HAP-1 (cell line): ENCODE measurements at places on chromosomes 6 and 20.

- DNase-seq, result no peak
Observed at GRCh38 chr6:114064862-114065261, 93.9 kb upstream of the HDAC2 start.

- DNase-seq, result no peak
Observed at GRCh38 chr20:33082546-33082945, 3.1 kb downstream of the BPIFB4 start.

DNA sequence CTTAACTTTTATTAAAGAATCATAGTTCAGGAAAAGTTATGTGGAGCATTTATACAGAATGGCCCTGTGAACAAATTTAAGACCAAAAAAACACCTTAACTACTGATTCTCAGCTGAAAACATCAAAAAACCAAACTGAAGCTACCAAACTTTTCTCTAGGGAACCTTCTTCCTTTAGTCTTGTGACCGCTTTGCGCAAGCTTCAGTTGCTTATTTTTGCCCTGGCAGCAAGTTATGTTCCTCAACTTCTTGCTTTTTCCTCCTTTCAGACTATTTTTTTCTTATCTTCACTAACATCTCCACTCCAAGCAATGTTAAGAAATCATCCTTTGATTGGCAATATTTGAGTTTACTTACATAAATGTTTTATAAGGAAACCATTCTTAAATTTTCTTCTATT is 100.1 kb downstream of the MYB start:
- no peak for DNase-seq

- no peak for DNase-seq
Observed at GRCh38 chr20:51532577-51533191, 9.8 kb downstream of the NFATC2 start.

DNA sequence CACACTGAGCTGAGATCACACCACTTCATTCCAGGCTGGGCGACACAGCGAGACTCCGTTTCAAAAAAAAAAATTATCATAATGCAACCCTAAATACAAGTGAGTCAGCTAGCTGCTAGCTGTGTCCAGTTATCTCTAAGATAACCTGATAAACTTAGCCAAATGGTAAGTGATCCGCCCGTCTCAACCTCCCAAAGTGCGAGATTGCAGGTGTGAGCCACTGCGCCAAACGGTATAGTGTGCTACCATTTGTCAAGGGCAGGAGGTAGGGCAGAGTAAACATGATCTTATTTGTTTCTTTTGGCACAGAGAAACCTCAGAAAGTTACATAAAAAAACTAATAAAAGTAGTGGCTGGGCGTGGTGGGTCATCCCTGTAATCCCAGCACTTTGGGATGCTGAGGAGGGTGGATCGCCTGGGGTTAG is 4.7 kb upstream of the C6orf132 start:
- DNase-seq, result no peak

DNA sequence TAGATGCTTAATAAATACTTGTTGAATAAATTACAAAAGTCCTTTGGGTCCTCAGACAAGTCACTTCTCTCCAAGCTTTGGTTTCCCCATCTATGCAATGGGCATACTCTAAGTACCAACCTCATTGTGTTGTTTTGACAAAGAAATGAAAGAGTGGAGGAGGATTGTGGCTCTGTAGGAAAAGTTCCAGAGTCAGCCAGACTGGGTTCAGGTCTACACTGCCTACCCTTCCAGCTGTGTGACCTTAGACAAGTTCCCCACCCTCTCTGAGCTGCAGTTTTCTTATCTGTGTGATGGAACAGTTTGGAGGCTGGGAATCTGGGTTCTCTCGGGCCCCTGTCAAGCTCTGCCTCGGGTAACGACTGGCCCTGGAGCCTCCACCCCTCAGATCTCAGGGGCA is 53.9 kb downstream of the SNAI1 start:
- DNase-seq, result no peak

DNA sequence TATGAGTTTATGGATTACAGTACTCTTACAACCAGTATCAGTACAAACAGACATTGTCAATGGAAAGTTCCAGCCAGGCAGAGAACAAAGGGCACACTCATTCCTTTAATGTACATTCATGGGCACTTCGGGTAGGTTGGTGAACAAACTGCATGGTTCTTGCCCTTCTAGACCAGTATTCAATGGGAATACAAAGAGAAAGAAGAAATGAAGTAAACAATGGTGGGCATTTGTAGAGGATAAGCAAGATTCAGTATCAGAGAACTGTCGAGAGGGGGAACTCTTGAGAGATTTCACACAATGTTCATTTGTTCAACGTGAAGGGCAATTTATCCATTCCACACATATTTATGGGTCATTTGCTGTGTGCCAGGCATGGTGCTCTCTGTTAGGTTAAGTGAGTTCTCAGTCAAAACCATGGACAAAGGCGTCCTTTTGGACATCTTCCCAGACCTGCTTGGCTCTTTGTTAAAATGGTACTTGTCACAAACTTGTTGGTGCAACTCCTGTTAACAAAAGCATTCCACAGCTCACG is 714.8 kb downstream of the DHX35 start:
- no peak for DNase-seq

DNA sequence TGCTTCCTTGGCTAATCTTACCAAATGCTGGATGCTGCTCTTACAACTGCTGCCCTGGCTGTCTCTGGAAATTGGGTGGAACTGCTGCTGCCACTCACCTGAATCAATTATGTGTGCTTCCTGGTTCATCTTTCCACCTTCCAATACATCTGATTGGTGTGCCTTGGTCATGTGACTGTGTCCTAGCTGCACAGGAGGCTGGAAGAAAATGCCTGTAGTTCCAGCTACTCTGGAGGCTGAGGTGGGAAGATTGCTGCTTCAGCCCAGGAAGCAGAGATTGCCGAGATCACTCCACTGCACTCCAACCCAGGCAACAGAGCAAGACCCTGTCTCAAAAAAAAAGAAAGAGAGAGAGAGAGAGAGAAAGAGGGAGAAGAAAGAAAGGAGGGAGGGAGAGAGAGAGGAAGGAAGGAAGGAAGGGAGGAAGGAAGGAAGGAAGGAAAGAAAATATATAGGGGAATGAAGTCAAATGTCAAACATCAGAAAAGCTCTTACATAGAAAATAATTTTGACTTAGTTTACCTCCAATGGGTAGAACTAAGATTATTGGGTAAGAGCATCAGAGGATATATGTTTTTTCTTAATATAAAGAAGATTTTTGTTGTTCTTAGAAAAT is 14.1 kb upstream of the PPARD start:
- no peak for DNase-seq

DNA sequence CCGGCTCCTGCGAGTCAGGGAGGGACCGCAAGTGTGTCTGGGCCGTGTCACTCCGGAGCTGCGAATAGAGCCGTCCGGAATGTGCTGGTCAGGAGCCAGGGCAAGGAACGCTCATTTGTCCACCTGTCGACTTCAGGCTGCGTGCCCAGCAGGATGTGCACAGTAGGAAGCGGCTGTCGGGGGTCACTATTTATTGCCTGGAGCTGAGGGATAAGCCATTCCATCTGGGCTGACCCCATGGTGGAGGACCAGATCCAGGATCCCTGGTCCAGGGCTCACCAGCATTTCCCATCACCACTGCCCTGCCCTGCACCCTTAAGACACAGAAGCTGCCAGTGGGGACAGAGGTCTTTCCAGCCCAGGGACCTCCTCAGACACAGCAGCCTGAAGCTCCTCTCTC is 14.7 kb downstream of the NTSR1 start:
- no peak for DNase-seq

DNA sequence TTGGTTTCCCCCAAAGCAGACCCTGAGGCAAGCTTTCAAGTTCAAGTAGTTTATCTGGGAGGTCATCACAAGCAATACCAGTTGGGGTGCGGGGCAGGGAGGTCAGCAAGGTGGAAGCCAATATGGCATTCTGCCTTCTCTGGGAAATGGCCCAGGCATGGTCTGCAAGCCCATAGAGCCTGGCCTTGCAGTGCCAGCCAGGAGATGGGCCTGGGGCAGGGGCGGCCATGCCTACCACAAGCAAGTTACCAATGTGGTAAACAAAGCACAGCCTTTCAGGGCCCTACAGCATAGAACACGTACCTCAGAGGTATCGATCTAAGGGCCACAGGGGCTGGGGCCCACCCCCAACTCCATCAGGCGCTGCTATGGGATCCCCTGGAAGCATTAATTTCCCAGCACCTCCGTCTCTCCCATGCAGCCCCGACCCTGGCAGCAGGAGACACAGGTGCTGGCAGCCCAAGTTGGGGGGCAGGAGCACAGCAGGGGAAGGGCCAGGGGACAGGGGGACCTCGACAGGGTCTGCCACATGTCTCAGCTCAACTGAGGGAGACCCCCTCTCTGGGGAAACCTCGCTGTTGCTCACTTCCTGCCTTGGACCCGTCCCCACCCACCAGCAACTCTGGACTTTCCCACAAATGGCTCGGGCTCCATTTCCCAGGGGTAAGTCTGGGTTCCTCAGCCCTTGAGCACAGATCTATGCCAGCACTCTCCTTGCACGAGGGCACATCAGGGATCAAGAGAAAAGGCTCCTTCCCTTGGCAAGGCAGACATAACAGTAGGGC is 369.0 kb downstream of the PREX1 start:
- no peak for DNase-seq

DNA sequence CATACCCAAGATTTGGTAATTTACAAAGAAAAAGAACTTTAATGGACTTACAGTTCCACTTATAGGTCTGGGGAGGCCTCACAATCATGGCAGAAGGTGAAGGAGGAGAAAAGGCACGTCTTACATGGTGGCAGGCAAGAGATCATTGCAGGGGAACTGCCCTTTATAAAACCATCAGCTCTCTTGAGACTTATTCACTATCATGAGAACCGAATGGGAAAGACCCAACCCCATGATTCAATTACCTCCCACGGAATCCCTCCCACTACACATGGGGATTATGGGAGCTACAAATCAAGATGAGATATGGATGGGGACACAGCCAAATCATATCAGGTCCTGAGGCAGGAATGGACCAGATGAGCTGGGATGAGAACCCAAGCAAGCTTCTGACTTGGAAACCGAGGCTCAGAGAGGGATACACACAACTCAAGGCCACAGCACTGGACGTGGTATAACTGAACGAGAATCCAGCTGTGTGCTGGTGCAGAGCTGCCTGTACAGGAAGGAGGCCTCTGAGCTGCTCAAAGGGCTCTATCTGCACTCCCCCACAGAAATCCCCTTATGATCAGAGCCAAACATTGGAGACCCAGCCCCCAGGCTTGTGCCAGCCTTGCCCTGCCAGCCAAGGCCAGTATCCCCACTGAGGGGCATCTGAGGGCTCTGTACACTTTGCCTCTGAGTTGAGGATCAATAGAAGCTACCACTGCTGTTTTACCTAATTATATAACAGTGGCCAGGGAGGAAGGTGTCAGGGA is 137.8 kb downstream of the CEBPB start:
- DNase-seq, result no peak

DNA sequence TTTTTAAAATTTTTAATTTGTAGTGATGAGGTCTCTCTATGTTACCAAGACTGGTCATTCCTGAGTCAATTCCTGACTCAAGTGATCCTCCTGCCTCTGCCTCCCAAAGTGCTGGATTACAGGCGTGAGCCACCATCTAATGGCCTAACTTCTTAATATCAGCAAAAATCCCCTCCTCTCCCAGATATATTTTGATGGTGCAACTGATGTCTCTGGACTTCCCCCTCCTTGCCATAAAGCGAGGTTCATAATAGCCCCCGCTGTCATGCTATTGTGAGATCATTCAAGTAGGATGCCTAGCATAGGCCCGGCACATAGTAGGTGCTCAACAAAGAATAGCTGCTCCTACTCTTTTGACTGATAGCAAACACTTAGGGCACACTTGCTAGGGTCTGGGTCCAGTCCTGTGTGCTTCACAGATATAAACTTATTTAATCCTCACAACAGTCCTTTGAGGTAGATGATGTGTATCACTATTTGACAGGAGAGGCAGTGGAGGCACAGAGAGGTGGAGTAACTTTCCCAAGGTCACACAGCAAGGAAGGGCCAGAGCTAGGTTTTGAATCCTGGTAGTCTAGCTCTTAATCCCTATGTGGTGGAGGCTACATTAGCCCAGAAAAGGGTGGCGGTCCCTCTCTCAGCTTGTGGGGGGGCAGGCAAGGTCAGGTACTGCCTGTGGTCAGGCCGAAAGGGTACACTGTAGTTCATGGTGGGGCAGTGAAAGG is 14.6 kb downstream of the SRC start:
- no peak for DNase-seq

- DNase-seq, result peak; percentile 17
Observed at GRCh38 chr20:33391722-33392415, 9.4 kb downstream of the CDK5RAP1 start.

GRCh38 chr6:141824350-141824749 is 308.4 kb upstream of the GJE1 start:
- no peak for DNase-seq

DNA sequence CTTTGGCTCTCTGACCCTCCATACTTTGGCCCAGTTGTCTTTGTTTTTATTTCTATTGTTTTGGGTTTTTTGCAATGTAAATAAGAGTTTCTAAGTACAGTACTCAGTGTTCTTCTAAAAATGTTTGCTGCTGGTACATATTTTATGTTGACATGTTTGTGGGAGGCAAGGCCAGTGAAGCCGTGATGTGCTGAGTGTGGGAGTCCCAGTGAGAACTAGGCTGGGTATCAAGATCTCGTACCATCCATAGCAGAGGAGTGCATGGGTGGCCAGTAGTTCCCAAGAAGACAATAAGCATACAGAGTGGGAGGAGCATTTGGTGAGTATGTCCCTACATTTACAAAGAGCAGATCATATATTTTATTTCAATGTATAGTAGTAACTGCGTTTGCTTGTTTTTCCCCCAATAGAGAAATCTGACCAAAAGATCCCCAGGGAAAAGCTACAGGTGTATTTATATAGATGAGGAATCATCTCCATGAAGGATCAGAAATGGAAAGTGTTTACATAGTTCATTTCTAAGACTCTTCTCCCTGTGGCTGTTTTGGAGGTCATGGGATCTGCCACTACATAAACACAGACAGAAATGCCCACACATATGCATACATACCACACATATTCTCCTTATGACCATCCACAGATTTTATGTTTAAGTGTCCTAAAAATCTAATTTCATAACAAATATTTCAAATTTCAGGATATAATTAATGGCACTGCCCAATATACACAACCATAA is 285.9 kb downstream of the ALDH8A1 start:
- DNase-seq, result no peak

GRCh38 chr6:106517706-106518105 is 111.6 kb downstream of the RTN4IP1 start:
- DNase-seq, result no peak

GRCh38 chr6:75263401-75263750 is 19.8 kb upstream of the COX7A2 start:
- no peak for DNase-seq

DNA sequence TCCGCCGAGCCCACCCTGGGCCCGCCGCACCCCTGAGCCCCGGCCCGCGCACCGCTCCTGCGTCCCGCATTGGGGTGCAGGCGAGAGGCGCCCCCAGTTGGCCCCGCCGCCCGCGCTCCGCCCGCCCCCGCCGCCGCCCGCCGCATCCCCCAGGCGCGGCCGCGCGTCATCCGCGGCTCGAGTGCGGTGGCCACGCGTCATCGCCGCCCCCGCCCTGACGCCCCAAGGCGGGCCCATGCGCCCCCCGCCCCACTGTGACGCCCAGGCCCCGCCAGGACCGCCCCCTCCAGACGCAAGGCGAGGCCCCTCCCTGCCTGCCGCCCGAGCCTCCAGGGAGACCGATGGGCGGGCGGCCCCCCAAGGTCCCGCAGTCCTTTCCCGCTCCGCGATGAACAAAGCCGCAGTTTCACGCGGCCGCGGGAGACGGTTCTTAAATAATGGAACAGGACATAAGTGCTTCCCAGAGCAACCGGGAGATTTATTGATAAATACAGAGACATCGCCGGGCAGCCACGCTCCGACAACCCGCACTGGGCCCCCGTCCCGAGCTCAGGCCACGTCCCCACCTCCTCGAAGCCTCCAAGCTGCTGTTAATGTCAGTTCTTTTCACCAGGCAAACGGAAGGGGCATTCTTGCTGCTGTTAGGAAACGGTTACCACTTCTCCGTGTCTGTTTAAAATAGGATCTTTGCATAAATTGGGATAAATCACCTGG is at the start of gene ANKRD60:
TSS of gene ANKRD60 (minus strand) at position 170 of the 714 bp plus-strand sequence. CDS start at position 170, 0 bp downstream.
- no peak for DNase-seq
